NCI-H1694 (cell line): ENCODE measurements at places on chromosomes 1 and 21.

DNA sequence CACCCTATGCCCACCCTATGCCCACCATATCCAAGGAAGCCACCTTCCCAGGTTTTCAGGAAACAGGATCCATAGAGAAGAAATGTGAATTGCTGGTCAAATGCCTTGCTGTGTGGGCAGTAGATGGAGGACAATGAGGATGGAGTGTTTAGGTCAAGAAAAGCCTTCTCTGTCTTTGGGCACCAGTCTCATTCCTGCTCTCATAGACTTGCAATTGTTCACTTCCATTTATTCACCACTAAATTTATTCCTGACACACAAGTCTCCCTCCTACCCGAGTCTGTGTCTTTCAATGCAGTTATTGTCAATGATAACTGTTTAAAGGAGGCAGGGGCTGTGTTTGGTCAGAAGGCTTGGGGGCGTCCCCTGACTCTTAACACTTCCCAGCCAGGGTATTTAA lies 48.0 kb upstream of the ITPKB start:
- no peak for DNase-seq

GRCh38 chr1:186620566-186621350 lies 59.5 kb downstream of the PTGS2 start:
- no peak for DNase-seq

DNA sequence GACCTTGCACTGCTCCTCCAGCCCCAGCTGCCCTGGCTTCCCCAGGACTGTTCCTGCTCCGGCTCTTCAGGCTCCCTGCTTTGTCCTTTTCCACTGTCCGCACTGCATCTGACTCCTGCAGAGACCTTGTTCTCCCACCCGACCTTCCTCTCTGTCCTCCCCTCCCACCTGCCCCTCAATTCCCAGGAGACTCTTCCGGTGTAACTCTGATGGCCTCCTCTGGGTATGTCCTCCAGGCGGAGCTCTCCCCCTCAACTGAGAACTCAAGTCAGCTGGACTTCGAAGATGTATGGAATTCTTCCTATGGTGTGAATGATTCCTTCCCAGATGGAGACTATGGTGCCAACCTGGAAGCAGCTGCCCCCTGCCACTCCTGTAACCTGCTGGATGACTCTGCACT lies 550 bp downstream of the ACKR1 start:
- DNase-seq, result no peak

DNA sequence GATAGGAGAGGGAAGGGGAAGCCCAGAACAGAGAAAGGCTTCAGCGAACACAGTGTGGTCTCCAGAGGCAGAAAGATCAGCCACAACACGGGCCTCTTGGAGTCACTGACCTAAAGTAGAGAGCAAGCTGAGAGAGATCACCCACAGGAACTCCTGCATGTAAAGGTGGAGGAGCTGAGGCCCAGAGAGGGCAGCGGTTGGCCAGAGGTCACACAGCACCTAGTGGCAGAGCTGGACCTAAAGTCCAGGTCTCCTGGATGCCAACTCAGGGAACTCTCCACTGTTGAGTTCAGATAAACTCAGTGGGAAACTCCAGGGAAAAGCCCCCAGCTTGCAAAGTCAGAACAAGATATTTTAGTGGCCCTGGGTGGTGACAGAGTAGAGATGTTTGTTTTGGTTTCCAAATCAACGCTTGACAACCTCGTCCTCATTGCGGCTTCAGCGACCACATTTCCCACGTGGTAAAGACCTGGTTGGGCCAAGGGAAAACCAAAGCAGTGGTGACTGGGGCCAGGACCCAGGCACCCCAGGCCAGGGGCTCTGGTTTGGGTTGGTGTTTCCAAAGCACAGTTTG lies 4.6 kb downstream of the IFFO2 start:
- no peak for DNase-seq

- no peak for DNase-seq
Observed at GRCh38 chr1:95994643-95995042, 726.9 kb upstream of the PTBP2 start.

- no peak for DNase-seq
Observed at GRCh38 chr21:45141507-45141906, 67.1 kb downstream of the ADARB1 start.
